ENCODE measurements at places on chromosomes 7 and 10.

- DNase-seq, result no peak
Observed at GRCh38 chr10:35356725-35357092, 20.4 kb downstream of the CCNY start.

DNA sequence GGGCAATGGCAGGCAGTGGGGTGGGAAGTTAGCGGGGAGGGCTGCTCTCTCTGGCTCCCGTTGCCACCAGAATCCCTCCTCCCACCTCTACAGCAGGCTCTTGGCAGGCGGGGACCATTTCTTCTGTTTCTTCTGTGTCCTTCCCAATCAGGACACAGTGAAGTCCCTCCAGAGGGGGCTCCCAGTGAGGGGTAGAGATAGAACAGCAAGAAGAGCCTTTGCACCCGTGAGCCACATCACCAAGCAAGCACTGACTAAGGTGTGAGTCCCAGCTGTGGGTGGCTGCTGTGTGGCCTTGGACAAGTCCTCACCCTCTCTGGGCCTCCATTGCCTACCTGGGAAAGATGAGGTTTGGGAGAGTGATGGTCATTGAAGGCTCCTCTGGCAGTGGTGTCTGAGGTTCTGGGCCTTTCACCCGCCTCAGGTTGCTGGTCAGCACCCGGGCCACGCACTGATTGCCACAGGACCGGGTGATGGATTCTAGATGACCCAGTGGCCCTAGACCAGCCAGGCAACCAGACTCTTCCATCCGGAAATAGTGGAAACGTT, 26.0 kb upstream of the PCBD1 start:
- no peak for DNase-seq

GRCh38 chr10:49335364-49335972, 36.5 kb downstream of the C10orf71 start:
- DNase-seq, result no peak

- DNase-seq, result no peak
Observed at GRCh38 chr10:13263591-13263990, 29.4 kb upstream of the UCMA start.

- DNase-seq, result no peak
Observed at GRCh38 chr10:86857128-86857721, 100.2 kb downstream of the MMRN2 start.

DNA sequence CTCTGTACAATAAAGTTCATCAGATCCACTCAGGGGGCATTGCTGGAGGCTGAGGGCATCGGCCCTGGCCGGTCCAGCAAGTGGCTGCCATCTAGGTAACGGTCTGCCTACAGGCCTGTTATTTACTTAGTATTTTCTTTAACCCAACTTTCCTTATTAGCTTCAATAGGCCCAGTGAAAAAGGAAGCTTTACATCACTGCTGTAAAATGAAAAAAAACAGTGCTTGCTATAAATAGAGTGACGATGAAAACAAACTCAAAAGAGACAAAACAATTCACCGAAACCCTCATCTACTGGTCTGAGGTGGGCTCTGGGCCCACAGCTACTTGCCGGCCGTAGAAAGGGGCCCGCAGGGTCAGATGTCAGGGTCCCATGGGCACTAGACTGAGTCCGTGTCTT, 192.5 kb downstream of the ELFN1 start:
- DNase-seq, result no peak

Data from SHP77 treated with DMSO at 0.1 percent for 48 hours (cell line).